Activated effector memory CD4-positive, alpha-beta T cell treated with Interleukin-2 at 50 U/mL for 16 hours (primary cell): ENCODE measurements at places on chromosomes 5 and 9.

GRCh38 chr5:103706939-103707682 lies 144.5 kb upstream of the NUDT12 start:
- no peak for DNase-seq

DNA sequence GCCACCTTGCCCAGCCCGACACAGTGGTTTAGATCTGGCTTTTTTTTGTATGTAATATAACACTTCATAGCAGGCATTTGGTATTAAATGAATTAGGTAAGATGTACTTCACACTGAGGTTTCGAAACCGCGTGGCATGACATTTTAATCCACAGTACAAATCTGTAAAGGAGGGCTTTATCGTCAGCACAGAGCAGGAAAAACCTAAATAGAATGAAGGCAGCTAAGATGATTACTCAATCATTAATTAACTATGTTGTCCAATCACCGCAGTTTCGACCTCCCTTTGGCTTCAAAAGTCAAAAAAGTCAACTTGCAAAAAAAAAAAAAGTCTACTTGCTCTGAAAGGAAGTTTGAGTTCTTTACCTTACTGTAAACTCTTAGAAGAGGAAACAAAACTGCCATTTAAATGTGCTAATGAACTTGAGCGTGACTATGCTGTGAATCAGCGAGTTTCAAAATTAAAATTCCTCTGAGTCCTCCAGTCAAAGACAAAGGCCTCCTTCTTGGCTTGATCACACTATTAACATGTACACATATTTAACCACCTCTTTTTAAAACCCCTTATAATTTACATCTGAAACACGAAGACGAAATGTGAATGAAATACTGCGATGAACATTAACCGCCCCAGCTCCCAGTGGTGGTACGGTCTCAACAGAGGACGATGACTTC lies 698 bp upstream of the SEC24A start:
- DNase-seq, result no peak

DNA sequence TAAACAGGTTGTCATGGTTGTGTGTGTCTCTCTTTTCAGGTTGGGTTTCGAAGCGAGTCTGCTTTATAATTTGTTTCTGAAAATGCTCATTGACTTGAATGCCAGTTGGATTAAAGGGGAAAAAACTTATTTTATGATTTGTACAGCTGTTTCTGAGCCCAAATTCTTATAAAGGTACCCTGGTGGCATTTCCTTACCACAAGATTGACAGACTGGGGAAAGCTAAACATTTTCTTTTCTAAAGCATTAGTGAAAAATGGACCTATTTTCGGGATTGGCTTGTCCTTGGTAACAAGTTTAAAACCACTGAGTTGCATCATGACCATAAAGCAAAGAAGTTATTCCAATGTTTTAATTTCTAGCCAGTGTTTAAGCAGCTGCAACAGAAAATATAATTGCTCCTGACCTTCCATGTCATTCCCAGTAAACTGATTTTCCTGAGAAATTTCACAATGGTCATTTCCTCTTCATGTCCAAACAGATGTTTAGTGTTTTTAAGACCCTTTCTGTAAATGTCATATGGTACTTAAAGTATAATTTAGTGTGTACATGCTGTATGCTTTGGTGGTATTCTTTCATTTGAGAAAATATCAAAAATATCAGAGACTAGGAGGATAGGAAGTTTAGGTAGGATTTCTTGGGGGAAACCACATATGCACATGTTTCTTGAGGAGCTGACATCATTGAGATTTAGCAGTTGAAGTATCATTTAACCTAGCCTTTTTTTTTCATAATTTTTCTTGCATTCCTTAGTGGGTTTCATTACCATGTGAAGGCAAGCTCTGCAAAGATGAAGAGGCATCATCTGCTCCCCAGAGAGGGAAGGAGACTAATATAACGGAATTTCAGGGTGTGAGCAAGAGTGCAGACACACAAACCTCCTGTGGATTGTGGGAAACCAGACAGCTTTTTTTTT lies 667.1 kb upstream of the RGMB start:
- no peak for DNase-seq

- no peak for DNase-seq
Measured at GRCh38 chr9:23779220-23779619, 46.8 kb downstream of the ELAVL2 start.

DNA sequence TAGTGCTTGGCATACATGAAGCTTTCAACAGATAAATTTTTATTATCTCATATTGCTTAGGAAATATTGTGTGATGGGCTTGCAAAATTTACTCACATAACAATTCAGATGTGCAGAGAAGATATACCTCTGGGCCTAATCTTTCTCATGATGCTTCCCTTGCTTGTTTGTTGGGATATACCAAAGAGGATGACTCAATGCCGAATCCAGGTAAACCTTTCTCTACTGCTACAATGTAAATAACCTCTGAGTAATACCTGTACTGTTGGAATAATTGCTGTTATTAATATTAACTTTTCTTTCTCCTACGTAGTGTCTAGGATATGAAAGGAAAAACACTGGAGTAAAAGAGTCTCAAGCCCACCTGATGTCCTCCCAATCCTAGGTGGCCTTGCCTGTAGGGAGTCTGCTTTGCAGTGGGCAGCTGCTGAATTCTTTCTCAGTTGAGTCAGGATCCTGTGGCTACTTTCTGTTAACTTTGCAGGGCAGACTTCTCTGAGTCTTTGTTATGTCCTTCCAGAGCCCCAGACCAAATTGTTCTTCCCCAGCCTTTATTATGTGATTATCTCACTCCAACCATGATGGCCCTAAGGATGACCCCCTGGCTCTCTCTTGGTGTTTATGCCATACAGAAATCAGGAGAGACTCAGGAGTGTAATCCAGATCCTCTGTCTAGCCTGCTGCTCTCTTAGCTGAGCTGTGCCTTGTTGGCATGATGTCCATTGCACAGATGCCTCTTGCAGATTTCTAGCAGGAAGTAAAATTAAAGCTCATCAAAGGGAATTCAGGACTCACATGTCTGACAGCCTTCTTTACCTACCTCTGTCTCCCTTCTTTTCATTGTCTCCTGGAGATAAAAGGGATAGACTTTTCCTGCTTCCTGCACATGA lies 208.1 kb downstream of the SNX18 start:
- DNase-seq, result no peak

DNA sequence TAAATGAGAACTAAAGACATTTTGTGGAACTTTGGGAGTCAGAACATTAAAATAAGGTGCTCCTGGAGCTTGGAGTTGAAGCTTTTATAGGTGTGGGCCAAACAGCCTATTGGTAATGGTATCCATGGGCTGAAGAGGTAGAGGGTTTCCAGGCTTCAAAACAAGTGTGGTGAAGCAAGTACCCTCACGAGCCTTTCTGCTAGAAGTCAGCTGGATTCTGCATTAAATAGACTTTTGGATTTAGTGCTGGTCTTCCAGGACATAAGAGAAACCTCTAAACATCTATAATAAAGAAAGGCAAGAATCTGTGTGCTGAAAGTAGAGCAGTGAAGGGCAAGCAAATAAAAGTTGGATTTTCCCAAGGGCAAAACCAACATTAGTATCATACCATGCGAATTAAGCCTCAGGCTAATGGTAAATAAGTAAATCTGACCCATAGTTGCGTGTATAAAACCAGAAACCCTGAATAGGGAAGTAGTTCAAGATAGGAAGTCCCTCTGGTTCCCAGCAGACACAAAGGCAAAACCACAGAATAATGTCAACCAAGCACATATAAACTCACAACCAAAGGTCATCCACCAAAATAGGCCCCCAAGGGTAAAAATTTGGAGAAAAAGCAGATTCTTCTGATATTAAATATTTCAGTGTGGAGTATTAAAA lies 306.3 kb downstream of the TLE4 start:
- DNase-seq, result no peak

DNA sequence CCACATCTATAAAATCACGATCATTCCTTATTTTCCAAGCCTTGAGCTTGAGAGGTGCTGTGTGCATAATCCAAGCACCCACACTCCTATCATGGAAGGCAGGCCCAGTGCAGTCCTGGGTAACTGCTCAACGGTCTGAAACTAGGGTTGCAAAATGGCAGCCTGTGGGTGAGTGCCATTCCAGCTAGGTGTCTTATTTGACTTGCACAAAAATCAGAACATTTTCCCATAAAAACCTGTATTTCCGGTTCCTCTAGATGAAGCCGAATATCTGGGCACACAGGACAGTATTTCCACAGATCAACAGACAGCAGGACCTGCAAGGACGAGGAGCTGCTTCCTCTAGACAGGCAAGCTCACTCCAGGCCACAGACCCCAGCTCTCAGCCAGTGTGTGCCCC lies 588.8 kb downstream of the BNC2 start:
- no peak for DNase-seq

GRCh38 chr9:101428909-101429308 lies 6.7 kb downstream of the ALDOB start:
- no peak for DNase-seq

GRCh38 chr5:74169701-74170100 lies 470.8 kb downstream of the ENC1 start:
- no peak for DNase-seq

DNA sequence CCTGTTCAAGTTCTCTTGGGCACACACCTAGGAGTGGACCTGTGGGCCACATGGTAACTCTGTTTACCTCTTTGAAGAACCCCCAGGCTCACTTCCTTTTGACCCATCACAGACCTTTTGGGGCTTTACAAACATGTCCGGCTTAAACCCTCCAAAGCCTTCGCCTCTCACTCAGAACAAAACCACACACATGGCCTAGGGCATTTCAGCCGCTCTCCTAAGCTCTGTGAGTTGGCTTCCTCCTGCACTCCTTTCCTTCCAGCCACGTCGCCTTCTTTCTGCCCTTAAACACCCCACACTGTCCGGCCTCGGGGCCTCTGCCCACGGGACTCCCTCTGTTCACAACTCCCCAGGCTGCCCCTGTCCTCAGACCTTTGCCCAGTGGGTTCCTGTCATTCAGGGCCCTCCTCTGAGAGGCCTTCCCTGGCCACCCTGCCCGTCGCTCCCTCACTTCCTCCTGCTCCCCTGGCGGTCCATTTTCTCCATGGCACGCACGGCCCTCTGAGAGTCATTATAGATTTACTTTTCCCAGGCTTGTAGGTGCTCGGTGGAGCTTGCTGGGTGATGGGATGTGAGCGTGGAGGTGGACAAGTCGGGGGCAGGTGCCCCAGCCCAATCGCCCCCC lies 1.9 kb downstream of the DOK3 start:
- DNase-seq, result no peak

GRCh38 chr5:61823781-61824180 lies 482.2 kb upstream of the KIF2A start:
- no peak for DNase-seq

DNA sequence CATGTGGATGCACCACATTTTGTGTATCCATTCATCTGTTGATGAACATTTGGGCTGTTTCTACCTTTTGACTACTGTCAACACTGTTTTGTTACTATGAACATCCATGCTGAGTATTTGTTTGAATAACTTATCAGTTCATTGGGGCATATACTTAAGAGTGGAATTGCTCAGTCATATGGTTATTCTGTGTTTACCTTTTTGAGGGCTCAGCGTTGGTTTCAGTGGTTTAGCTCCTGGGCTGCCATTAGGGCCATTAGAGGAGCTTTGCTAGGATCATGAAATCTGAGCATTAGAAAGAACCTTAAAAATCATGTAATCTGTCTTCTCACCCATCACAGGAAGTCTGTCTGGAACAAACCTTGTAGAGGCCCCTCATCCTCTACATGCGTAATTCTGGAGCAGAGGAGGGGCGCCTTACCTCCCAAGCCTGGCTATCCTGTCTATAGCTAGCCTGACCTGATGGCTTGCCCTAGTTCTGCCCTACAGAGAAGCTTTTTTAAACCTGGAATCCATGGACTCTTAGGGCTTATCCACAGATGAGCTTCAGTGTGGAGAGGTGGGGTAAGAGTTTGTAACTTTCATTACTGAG lies 92.9 kb downstream of the PDZD2 start:
- DNase-seq, result no peak

DNA sequence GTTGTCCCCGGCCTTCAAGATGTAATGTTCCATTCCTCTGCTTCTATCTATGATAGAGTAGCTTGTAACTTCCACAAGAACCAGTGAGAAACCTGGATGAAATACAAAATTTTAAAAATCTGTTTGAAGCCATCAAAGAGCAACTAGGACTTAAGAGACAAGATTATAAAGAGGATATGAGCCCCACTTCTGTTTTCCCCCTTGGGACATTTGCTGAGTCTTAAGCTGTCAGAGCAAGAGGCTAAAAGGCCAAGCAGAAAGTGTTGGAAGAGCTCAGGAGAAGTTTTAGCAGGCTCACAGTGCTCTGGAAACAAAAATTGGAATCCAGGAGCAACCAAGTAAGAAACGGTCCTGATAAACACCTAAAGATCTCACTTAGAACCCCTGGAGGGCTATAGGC lies 76.1 kb downstream of the ADRB2 start:
- no peak for DNase-seq

DNA sequence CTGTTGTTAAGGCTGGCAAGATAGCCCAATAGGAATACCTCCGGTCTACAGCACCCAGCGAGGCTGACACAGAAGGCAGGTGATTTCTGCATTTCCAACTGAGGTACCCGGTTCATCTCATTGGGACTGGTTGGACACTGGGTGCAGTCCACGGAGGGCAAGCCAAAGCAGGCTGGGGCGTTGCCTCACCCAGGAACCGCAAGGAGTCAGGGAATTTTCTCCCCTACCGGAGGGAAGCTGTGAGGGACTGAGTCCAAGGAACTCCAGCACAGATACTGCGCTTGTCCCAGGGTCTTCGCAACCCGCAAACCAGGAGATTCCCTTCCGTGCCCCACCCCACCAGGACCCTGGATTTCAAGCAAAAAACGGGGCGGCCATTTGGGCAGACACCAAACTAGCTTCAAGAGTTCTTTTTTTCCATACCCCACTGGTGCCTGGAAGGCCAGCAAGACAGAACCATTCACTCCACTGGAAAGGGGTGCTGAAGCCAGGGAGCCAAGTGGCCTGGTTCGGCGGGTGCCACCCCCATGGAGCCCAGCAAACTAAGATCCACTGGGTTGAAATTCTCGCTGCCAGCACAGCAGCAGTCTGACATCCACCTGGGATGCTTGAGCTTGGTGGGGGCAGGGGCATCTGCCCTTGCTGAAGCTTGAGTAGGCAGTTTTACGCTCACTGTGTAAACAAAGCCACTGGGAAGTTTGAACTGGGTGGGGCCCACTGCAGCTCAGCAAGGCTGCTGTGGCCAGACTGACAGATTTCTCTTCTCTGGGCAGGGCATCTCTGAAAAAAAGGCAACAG lies 647.2 kb downstream of the BNC2 start:
- no peak for DNase-seq

DNA sequence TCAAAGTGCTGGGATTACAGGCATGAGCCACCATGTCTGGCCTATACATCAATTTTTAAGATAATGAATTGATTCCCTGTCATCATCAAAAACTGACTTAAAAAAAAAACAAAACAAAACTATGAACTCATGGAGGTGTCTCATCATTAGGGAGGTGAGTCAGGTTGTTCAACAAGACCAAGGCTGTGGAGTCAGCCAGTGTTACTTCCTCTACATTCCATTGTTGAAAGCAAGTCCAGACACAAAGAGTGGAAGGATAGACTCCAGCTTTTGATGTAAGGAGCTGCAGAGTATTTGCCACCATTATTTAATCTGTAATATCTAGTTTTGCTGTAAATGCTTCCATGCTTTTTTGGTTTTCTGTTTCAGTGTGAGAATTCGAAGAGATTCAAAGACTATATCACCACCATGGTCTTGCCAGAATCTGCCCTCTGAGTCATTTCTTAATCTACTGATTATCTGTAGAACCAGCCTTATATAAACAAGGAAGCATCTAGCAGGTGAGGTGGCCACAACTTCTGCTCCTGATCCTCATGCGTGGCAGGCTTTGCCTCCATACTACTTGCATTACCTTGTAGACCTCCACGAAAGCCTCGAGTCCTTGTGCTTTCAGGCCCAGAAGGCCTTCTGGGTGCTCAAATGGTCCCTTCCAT lies 156.1 kb downstream of the FGF1 start:
- no peak for DNase-seq
